ENCODE measurements at places on chromosomes 5 and 9.

GRCh38 chr5:14510880-14511279, 70.7 kb upstream of the OTULINL start:
- no peak for DNase-seq

GRCh38 chr5:174303035-174303434, 257.5 kb downstream of the NSG2 start:
- DNase-seq, result no peak

GRCh38 chr5:144421411-144421810, 250.7 kb downstream of the KCTD16 start:
- no peak for DNase-seq

DNA sequence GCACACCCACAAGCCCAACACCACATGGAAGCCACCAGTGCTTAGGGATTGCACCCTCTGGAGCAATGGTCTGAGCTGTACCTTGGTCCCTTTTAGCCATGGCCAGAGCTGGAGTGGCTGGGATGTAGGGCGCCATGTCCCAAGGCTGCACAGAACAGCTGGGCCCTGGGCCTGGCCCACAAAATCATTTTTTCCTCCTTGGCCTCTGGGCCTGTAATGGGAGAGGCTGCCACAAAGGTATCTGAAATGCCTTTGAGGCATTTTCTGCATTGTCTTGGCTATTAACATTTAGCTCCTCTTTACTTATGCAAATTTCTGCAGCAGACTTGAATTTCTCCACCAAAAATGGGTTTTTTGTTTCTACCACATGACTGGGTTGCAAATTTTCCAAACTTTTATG, 117.6 kb downstream of the SPOCK1 start:
- no peak for DNase-seq
